ENCODE measurements at places on chromosomes 13 and 19.

DNA sequence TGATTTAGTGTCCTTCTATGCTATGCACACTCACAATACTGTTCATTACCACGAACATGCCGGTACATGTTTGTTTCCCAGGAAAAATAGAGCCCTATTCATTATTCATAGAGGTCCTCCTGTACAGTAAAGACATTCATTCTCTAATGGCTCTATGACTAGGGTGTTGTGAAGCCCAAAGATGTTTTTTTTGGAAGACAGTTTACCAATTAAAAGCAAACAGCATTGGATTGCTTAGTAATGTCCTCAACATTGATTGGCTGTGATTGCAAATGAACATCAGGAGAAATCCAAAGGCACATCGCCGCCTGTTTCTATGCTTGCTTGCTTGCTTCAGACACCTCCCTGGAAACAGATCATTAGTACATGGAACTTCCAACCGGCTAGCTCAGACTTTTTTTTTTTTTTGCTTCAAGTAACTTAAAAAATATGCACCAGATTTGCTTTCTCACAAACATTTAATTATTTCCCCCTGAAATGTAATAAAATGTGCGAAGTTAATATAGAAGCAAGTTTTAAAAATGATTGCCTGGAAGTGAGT lies 8.8 kb upstream of the GPC6 start:
- DNase-seq, result no peak

- DNase-seq, result peak; percentile 30
These were observed 843 bp downstream of the ZNF610 start for GRCh38 chr19:52336791-52337381.

DNA sequence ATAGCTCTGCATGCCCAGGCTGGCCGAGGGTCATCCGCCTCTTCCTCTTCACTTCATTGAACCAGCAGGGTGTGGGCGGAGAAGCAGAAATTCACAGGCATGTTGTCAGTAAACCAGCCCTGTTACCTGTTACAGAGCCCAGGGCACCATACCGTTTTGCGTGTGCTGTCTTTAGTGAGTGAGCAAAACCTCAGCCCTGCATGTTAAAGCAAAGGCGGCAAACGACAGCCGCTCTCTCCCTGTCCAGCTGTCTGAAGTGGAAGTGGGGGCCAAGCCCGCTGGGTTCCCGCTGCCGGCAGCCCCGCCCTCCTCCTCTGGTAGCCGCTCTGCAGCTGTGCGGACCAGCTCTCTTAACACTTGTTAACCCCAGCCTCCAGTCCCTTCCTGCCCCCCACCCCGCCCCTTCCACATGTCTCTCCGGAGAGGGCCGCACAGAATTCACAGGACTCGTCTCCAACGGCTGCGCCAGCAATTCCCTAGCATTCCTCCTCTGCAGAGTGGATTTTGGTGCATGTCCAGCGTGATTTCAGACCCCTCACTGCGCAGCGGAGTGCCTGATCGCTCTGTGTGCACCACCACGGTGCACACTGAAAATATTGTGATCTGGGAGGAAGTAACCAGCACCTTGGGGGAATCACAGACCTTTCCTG lies 12.7 kb downstream of the KLHL26 start:
- no peak for DNase-seq

DNA sequence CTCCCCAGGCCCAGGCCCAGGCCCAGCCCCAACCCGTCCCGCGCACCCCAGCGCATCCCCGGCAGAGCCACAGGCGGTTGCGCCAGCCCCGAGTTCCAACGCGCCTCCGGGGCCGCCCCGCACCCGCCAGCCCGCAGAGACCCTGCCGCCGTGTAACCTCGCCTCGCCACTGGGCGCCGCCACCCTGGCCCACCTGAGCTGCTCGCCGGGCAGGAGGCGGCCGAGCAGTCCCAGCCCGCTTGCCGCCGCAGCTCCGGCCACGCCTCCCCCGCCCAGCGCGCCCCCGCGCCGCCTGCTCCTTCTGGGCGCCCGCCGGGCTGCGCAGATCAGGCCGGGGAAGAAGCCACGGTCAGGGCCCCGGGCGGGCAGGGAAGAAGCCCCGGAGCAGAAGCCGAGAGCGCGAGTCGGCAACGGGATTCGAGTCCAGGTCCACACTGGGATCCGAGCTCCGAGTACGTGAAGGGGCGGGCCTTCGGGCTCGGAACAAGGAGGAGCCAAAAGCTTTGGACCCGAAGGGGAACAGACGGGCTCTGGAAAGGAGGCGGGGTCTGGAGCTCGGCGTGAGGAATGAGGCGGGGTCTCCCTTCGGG lies at the start of gene MBOAT7:
MBOAT7 (minus strand) TSS at position 436 of the 590 bp plus-strand sequence. CDS start 1,072 bp downstream, outside the sequence.
- DNase-seq, result no peak

DNA sequence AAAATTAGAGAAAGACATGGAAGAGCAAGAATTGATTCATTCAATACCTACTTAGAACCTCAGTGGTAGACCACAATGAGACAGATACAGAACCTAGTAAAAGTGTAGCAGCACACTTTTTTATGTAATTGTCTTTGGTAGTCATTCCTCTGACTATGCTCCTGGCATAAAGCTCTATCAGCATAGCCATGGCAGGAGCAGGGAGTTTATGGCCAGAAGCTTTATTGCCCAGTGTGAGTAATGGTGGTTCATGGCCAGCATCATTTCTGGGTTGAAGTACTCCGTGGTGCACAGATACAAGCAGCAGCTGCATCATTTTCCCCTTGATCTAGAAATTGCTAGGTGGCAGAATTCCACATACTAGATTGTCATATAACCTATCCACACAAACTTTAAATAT lies 352.6 kb downstream of the TBC1D4 start:
- DNase-seq, result no peak

DNA sequence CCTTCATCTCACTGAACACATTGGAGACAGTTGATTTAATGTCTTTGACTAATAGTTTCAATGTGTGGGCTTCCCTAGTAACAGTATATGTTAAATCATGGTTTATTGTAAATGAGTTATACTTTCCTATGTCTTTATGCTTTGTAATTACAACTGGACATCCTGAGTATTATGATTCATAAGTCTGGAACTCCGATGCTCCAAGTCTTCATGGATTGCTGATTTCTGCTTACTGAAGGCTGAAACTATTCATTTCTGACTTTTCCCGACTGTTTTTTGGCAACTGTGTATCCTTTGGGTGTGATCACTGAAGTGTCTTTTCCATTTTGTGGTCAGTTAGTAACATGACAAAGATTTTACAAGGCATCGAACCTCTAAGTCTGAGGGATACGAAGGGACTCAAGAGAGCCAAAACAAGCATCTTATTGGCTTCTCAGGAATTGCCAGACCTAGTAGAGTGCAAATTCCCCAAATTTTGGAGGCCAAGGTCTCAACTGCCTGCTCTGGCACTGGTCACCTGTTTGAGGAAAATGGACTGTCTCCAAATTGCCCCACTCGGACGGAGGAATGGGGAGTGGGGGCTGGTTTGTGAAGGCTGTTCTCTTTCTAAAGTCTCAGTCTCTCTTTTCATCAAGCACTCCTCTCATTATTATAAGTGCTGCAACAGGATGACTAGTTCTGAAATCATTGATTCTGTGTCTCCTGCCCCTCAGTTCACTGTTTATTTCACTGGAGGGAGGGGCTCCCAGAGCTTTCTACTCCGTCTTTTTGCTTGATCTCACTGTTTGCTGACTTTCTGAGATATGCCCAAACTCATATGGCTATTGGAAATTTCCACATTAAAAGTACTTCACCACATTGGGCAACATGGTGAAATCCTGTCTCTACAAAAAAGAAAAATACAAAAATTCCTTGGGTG lies 20.2 kb upstream of the CD70 start:
- no peak for DNase-seq

DNA sequence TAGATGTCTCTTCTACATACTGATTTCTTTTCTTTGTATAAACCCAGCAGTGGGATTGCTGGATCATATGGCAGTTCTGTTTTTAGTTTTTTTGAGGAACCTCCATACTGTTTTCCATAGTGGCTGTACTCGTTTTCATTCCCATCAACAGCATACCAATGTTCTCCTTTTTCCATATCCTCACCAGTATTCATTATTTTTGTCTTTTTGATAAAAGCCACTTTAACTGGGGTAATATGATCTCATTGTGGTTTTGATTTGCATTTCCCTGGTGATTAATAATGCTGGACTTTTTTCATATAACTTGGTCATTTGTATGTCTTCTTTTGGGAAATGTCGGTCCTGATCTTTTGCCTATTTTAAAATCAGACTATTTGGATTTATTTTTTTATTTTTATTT lies 108.5 kb downstream of the PAN3 start:
- no peak for DNase-seq

GRCh38 chr19:5308451-5309437 lies 31.9 kb downstream of the PTPRS start:
- no peak for DNase-seq

GRCh38 chr19:50555450-50556281 lies 12.6 kb downstream of the LRRC4B start:
- DNase-seq, result peak; percentile 91

DNA sequence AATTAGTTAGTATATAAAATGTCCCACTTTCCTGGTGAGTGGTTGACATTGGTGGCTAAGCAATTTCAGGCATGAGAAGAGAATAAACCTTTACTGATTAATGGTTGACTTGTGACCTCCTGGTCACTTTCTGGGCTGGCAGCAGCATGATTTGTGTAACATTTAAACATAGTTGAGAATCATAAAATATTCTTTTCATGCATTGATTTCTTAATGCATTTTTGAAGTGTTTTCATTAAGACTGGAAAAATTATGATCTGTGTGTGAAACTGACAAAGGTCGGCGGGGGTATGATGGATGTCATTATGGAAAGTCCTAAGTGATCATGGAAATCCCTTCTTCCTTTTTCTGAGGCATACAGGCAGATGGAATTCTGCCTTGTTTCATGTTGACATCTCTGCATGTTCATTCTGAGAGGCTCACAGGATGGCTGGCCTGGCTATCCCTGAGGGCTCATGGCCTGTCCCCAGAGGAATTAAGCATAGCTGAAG lies 98.7 kb upstream of the RNF113B start:
- no peak for DNase-seq

- DNase-seq, result no peak
These were observed 15.4 kb upstream of the IRGC start for GRCh38 chr19:43700395-43701000.

GRCh38 chr13:77267362-77267761 lies 59.5 kb downstream of the MYCBP2 start:
- DNase-seq, result no peak

Data from GM23338 (cell line).